ENCODE measurements at places on chromosomes 5 and 9.

- no peak for DNase-seq
These were observed 177.6 kb upstream of the ST8SIA4 start for GRCh38 chr5:101080462-101081240.

- no peak for DNase-seq
These were observed 106.9 kb upstream of the ST8SIA4 start for GRCh38 chr5:101009758-101010519.

DNA sequence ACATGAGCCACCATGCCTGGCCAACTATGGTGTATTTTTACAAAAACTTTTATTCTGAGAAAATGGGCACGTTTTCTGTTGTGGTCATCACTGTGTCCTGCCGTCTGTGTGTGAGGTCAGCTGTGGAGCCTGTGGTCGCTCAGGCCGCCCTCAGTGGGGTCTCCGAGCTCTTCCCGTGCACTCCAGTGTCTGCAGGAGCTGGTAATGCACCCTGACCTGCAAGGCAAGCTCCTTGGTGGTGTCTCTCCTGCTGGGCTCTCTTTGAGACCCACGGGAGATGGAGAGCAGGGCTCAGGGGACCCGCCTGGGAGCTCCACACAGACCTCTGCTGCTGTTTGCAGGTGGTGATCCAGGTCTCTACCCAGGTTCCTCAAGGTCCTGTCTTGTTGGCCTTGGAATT, 9.6 kb upstream of the AHRR start:
- DNase-seq, result no peak

DNA sequence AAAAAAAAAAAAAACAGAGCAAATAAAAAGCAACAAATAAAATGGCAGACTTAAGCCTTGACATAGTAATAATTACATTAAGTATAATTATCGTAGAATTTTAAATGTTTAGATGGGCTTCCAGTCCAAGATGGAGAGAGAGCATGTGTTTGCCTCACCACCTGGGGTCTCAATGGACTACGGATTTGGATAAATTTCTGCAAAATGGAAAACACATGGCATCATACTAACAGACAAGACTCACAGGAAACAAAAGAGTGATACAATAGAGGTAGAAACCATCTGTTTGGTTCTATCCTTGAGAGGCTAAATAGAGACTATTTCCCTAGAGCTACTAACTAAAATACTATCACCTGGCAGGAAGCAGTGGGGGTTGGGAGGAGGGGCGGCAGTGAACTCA, 144.3 kb downstream of the MUSK start:
- no peak for DNase-seq

DNA sequence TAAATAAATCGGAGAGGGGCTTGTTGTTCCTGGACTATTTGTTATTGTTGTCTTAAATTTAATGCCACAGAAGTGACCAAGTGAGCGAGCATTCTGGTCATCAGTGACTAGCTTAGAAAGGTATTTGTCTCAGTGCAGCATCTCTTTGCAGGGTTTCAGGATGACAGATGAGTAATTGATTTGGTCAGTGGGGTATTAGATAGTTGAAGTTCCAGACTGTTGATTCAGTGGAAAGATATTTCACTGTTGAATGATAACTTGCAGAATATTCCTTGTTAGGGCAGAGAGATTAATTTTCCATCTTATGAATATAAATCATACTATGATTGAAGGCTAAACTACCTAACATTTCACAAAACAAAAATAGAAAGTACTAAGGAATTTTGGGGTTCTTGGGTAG, 122.4 kb downstream of the TRIO start:
- DNase-seq, result no peak

- DNase-seq, result no peak
These were observed 416.6 kb downstream of the ZSWIM6 start for GRCh38 chr5:61748651-61749050.

DNA sequence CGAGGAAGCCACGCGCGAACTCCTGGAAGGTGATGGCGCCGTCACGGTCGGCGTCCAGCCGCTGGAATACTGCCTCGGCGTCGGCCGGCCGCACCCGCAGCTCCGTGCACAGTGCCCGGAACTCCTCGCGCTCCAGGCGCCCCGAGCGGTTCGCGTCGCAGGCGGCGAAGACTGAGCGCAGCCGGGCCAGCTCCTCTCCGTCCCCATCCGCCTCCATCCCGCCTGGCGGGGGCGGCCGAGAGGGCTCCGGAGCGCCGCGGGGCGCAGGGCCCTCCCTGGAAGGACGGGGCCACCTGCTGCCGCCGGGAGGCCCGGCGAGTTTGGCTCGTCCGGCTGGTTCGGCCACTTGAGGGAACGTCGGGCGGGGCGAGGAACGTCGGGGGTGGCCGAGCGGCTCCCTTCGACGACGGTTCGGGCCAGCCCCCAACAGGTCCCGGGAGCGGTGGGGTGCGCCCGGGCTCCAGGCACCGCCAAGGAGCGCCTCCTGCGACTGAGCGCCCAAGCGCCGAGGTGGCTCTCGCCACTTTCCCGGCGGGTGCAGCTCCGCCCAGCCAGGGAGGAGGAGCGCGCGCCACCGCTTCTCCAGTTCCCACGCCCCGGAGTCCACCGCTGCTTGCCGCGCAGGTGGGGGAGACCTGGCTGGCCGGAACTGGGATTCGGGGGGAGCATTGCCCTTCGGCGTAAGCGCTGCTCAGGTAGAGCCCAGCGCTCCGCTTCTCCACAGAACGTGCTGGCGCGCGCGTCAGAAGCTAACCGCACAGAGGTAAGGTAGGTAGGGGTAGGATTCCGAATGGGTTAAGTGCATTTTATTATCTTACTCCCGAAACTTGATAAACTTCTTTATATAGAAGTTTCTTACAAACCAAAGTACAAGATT, at the start of gene RASEF:
RASEF (minus strand) TSS at position 492 of the 877 bp plus-strand sequence; CDS start at position 217, 275 bp downstream.
- no peak for DNase-seq

DNA sequence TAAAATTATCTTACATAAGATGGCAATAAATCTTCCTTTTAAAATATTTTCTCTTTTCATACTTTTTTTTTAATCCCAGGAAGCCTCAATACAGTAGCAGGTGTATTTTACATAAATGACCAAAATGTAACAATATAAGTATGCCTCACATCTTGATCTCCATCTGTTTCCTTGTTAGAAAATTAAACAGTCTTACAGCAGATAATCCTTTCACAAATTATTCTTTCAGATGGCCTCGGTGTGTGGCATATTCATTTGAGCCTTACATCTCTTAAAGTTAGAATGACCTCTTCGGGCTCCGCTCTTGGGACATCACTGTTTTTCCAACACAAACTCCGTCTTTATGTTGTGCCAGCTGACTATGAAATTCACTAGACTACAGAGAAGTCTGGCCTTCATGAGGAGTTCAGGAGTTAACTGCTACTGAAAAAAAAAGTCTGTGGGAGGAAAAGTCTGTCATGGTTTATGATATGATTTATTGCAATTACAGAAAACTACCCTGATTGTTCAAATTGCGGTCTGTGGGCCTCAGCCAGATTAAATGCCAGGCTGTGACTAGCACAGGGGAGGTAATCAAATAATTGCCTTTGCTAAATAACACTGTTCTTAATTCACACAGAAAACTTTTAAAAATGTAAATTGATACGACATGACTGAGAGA, 292.9 kb upstream of the PUM3 start:
- no peak for DNase-seq

Data from NCI-H2107 (cell line).